Fibroblast of skin of abdomen (primary cell): ENCODE measurements at places on chromosomes 5 and 9.

GRCh38 chr5:84032324-84032723, 311.7 kb upstream of the HAPLN1 start:
- peak; percentile 71 for DNase-seq

DNA sequence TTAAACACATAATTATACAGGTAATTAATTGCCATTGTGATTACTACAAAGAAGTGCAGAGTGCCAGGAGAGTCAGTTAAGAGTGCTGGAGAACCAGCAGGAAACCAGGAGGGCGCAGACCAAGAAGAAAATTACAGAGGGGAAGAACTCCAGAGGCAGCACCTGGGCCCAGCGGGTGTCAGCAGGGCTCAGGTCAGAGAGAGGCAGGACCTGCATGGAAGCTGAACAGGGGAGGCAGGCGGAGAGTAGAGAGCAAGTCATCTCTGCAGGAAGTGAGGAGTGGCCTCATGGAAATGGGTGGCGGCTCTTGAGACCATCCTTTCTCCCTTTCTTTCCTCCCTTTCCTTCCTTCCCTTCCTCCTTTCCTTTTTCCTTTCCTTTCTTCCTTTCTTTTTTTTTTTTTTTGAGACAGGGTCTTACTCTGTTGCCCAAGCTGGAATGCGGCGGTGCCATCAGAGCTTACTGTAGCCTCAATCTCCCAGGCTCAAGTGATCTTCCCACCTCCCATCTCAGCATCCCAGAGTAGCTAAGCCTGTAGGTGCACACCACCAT, 4.0 kb upstream of the ZBTB34 start:
- DNase-seq, result no peak

DNA sequence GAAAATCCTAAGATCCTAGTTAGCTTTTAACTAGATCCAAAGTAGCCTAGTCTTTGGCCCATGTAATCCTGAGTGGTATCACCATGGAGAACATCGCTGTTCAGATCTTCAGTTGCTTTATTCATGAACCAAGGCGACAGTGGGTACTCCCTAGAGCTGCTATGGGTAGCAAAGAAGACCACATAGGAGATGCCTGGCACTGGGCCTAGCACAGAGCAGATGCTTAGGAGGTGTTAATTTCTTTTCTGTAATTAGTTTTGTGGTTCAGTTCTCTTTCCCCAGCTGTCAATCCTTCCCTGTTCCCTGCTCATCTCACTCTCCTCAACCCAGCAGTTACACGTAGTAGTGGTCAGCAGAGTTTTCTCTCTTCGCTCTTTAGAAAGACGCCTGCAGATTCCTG, 9.3 kb downstream of the CAST start:
- DNase-seq, result no peak

DNA sequence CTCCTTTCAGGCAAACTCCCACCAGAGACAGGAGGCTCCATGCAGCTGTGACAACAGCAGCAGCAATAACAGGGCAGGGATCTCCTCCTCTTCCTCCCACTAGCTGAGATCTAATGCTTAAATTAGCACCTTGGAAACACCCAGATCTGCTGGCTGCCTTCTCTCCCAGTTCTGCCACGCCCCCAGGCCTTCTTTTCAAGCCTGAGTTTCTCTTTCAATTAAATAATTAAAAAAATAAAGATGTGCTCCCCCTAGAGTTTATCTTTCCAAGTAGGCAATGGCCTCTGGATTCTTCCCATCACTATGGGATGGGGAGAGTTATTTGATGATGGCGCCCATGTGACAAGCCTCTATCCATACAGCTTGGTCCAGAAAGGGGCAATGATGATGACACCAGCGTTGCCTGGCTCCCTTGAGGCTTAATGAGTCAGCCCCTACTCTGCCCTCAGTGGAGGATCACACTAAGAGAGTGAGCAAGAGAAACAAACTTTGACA, 3.8 kb downstream of the FAM219A start:
- DNase-seq, result peak; percentile 29

GRCh38 chr9:109506097-109506712, 8.1 kb upstream of the PTPN3 start:
- no peak for DNase-seq

GRCh38 chr5:84478603-84479002, 93.9 kb upstream of the EDIL3 start:
- DNase-seq, result no peak
